ENCODE measurements at places on chromosomes 4 and X.

GRCh38 chr4:10090467-10091250, 25.9 kb downstream of the WDR1 start:
- no peak for DNase-seq

DNA sequence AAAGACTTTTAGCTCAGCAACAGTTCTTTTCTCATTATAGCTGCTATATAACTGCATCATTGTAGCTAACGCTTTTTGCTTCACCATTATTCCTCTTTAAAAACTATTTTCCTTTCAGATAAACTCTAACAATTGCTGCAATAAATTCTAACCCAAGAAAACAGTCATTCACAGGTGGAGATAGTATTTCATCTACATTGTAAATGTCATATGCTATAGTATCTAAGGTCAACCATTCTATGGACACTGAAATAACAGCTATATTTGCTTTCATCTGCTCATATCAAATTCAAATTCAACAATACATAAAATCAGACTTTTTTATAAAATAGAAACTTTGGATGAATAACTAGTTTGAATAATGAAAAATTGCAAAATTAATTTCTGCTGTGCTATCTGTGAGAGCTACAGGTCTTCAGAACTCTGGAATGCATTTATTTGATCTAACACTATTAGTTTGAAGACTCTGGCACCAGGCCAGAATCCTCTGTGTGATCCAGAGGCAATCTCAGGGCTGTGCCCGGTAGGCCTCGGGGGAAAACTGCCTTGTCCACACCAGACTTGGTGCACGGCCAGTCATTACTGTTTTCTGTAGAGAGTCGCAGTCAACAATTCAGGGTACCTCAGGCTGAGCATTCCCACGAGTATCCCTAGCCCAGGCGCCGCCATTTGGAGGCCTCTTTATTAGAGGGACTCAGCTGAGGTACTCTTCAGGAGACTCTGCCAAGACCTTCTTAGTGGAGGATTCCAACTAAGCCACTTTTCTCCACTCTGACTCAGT, 332.4 kb downstream of the SLC7A11 start:
- no peak for DNase-seq

DNA sequence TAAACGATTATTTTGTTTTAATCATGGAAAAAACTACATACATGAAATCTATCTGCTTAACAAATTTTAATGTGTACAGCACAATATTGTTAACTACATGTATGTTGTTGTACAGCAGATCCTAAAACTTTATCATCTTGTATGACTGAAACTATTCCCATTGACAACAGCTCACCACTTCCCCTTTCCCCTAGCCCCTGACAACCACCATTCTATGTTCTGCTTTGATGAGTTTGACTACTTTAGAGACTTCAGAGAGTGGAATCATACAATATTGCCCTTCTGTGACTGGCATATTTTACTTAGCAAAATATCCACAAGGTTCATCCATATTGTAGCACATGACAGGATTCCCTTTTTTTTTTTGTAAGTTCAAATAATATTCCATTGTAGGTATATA, 185.9 kb downstream of the CFAP299 start:
- DNase-seq, result no peak

DNA sequence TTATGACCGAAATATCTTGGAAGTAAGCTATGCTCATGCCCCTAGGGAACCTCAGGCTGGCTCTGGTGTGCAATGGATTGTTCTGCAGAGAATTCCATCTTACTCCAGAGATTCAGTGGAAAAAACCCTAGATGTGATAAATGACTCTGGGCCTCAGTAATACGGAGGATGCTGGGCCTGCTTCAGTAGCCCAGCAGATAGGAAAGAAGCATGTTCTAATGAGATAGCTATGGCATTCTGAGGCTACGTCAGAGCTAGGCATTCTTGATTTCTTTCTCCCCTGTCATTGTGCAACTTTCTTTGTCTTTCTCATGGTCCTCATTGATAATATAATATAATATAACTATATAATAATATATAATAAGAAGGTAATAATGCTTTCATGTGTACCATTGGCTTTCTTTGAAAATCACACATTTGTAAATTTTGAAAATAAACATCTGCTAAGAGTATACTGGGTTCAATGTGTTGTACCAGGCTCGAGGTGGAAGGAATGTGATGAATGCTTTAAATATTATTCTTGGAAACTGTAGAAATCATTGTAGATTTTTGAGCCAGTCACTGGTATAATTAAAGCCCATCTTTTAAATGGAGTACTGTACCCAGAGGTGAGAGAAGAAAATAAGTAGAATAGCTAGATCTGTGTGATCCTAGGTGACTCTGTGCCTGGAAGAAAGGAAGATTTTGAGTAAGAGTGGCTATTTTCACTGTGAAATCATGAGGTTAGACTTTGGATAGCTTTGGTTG, 152.0 kb downstream of the IL15 start:
- DNase-seq, result no peak

GRCh38 chr4:107906458-107907100, 24.8 kb upstream of the CYP2U1 start:
- DNase-seq, result no peak

DNA sequence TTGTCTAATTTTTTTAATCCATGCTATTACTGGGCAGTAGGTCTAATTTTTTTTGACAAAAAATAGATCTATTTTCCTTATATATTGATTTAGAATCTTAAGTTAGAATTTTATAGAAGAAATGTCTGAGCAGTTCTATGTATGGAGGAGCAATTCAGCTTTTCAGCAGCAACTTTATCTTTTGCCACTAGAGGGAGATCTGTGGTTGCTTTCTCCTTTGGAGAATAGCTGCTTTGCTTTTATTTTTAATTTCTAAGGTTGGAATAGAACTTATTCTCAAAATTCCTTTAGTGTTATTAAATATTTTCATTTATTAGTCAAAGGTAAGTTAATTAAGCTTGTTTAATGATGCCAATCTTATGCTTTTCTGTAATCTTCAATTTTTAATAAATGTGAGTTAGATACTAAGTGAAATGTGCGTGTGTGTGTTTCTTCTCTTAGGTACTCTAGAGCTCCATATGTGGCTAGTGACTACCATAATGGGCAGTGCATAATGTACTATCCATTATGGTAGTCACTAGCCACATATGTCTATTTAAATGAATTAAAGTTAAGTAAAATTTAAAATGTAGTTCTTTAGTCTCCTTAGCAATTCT, 29.3 kb downstream of the FAM199X start:
- peak; percentile 38 for DNase-seq

DNA sequence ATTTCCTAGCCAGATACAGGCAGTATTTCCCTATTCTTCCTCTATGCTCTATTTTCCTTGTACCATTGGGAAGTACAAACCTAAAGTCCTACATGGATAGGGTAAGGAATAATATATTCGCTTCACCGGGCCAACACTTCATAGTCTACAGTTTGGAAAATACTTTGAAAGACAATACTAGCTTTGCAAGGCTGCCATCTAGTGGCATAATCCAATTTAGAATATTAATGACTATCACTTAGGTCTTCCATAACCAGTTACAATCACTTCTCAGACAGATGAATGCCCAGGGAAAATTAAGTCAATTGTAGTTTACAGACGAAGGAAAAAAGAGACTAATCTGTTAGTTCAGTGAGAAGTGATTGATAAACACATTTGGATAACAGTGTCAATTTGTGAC, 141.0 kb upstream of the FAM47C start:
- peak; percentile 1 for DNase-seq

DNA sequence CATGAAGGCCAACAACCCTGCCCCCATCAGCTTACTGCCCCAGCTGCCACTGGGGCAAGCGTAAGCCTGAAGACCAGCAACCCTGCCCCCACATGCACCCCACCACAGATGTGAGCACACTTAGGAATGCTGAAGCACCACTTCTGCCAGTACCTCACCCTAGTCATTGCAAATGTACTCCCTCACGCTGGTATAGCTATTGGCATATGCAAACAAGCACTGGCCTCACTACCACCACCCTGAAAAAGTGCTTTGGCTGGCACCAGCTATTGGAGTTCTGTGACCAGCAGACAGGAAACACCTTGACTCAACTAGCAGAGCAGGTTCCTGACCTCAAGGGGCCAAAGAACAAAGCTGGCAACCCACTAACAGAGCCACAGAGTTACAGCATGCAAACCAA, 534.4 kb upstream of the POU3F4 start:
- DNase-seq, result no peak

DNA sequence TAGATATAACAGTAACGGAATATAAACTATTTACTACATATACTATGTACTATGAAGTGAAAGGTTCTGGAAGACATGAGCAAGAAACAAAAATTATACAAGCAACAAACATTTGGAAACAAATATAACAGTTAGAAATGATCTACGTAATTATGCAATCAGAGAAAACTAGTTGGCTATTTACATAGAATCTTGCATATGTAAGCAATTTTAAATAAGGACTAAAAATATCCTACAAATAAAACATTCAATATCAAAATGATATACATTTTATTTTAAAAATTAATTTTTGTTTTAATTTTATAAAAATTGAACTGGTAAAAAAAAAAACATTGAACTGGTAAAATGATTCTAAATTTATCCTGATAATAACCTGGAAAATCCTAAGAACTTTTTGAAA, 642.5 kb upstream of the PCDH10 start:
- no peak for DNase-seq

DNA sequence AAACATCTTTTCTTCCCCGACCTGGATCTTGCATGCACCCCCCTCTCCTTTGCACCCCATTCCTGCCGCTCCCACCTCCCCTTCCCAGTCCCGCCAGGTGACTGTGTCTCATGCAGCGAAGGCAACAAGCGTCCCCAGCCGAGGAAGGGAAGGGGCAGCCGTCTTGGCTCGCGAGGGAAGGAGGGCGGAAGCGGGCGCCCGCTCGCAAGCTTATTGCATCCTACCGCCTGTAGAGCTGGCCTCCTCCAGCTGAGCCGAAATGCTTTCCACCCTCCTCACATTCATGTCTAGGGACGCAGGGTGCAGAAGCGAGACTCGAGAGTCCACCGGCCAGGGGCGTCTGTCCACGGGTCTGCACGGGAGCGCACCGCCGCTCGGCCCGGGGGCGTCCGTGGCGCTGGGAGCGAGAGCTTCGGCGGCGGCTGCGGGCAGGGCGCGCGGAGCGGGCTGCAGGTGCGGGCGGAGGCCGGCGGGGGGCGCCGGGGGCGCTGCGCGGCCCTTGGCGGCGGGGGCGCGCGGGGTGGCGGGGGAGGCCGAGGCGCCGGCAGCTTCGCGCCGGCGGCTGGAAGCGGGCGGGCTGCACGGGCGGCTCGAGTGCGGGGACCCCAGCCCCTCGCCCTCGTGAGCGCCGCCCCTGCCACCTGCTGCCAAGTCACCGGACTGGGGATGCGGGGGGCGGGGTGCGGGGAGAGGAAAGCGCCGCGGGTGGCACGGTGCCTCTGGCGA, at the start of gene KCNIP4:
Gene KCNIP4 (minus strand): TSS at position 426 of the 726 bp plus-strand sequence.
- no peak for DNase-seq

- no peak for DNase-seq
Observed at GRCh38 chr4:21835712-21836111, 112.9 kb downstream of the KCNIP4 start.

GRCh38 chr4:137852326-137852725, 320.0 kb upstream of the PCDH18 start:
- no peak for DNase-seq

GRCh38 chr4:76458297-76458696, 23.3 kb downstream of the SHROOM3 start:
- no peak for DNase-seq

- DNase-seq, result no peak
Observed at GRCh38 chr4:92334716-92335350, 31.1 kb downstream of the GRID2 start.

- DNase-seq, result no peak
Observed at GRCh38 chrX:460823-461640, 74.3 kb upstream of the PPP2R3B start.

- DNase-seq, result no peak
Observed at GRCh38 chr4:170242471-170242870, 152.7 kb upstream of the AADAT start.

DNA sequence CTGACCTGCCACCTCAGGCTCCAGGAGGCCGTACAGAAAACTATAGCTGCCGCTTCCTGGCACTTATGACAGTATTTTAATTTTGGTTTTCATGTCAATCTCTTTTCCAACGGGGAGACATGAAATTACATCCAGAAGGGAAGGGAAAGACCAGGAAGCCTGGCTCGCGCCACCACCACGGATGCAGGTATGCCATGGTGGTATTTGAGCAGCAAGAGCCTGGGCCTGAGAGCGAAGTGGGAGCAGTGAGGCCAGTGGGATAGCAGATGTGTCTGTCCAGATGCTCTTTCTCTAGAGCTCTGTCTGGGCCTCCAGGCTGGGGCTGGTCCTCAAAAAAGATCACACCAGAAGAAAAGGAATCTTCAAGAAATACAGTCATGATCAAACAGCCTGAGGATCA, 82.5 kb upstream of the CPEB2 start:
- no peak for DNase-seq

- DNase-seq, result no peak
Observed at GRCh38 chrX:19695884-19696283, 180.6 kb upstream of the MAP3K15 start.

DNA sequence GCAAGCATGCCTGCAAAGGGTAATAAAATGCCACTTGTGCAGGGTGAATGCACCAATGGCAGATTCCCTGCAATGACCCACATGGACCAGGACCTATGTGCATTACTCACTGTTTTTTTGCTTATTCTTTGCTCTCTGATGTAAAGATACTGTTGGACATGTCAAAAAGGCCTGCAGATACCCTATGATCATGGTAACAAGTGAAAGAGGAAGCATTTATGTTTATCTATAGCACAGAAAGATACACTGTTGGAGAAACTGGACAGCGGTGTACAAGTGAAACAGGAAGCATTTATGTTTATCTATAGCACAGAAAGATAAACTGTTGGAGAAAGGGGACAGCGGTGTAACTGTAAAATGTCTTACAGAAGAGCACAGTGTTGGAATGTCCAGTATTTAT, 127.5 kb downstream of the PAPSS1 start:
- DNase-seq, result no peak

Measured in CD4-positive, alpha-beta T cell treated with Interleukin-10 for 1 hour (primary cell).